ENCODE measurements at places on chromosomes 12 and 14. TPM values are rescaled to one million over a fixed set of nuclear protein-coding genes. Genes with fewer than 3 reads are reported as not detected.
A peak's percentile ranks its signal among the peaks of the same experiment; 100 is the strongest.

Gene LALBA
- not detected for total RNA-seq

Gene CD163L1
- total RNA-seq: 4.9 TPM

Gene ISM2
- total RNA-seq: 1.8 TPM

Gene CLEC4C
- not detected for total RNA-seq

Gene P3H3
- 28.7 TPM for total RNA-seq

Gene BEGAIN
- total RNA-seq: 7.0 TPM

Gene RNF212B
- not detected for total RNA-seq

DNA sequence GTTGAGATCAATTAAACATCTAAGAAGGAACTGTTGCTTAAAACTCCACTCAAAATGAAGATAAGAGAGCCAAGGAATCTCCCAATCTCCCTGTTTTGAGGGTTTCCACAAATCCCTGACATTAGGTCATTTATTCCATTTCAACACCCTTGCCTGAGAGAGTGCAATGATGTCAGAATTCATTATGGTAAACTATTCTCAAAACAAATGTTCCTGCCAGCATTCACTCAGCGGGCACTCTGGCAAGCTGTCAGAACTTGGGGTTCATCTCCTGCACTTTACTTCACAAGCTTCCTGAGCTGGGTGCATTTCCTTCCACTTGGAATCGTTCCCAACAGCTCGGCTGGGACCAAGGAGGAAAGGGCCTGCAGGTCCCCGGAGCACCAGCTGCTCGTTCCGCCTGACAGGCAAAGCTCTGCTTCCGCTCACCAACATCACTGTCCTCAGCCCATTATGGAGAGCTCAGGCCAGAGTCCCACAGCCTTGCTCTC lies 117.8 kb downstream of the TTC7B start:
- DNase-seq: peak; percentile 82

GRCh38 chr12:131555197-131555846 lies 155.6 kb upstream of the SFSWAP start:
- DNase-seq: no peak

- DNase-seq: no peak
These were observed 46.0 kb downstream of the MYO1H start for GRCh38 chr12:109393437-109394345.

- no peak for DNase-seq
These were observed 81.6 kb downstream of the LLPH start for GRCh38 chr12:66048835-66049537.

- no peak for DNase-seq
These were observed 2.9 kb upstream of the EPYC start for GRCh38 chr12:91007531-91008290.

DNA sequence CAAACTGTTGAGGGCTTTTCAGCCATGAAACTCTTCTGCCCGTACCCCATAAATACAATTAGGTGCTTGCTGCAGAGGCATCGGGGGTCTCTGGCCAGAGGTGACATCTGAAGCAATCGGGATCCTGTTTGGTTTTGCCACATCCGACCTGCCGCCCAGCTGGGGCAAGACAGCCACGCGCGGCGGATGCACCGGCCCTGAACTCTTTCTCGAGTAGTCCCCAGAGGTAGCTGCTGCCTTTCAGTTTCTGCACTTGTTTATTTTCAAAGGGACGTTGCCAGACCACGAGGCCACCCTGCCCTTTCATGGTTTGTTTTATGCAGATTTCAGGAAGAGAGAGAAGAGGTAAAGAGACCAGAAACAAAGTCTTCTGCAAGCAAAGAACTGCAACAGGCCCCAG lies 10.6 kb upstream of the MLXIP start:
- no peak for DNase-seq
